ENCODE measurements at places on chromosomes 6 and 20. TPM values are rescaled to one million over a fixed set of nuclear protein-coding genes. Genes with fewer than 3 reads are reported as not detected.

- DNase-seq, result no peak
Measured at GRCh38 chr6:158972241-158973233, 27.5 kb downstream of the RSPH3 start.

GRCh38 chr6:152648105-152648504 is 10.9 kb upstream of the SYNE1 start:
- no peak for DNase-seq

- DNase-seq, result no peak
Measured at GRCh38 chr6:44682987-44683779, 295.7 kb downstream of the CDC5L start.

- DNase-seq, result peak; percentile 63
Measured at GRCh38 chr20:59010995-59011873, 4.2 kb upstream of the CTSZ start.

GRCh38 chr6:131532580-131533039 is 40.4 kb upstream of the ARG1 start:
- no peak for DNase-seq

DNA sequence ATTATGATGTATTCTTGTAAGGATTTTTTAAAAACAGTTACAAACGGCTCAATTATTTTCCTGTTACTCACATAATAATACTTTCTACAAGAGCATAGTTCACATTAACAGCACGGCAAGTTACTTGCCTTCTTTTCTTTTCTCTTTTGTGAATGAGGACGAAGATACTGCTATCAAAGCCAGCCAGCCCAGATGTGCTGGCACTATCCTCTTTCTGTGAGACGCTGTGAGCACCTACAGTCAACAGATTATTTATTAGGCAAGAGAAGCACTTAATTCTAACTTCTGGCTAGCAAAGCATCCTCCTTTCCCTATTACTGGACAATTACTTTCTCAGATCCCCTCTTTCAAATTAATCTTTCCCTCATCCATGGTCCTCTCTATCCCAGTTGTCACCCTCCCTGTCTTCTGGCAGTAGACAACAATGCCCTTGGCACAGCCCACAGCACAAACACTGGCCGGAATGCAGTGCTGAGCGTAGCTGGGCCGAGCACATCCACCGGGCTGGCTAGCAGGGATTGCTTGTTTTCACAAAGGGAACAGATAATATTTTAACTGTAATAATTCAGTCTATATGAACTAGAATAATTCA is 262.1 kb downstream of the FOXC1 start:
- peak; percentile 46 for DNase-seq

DNA sequence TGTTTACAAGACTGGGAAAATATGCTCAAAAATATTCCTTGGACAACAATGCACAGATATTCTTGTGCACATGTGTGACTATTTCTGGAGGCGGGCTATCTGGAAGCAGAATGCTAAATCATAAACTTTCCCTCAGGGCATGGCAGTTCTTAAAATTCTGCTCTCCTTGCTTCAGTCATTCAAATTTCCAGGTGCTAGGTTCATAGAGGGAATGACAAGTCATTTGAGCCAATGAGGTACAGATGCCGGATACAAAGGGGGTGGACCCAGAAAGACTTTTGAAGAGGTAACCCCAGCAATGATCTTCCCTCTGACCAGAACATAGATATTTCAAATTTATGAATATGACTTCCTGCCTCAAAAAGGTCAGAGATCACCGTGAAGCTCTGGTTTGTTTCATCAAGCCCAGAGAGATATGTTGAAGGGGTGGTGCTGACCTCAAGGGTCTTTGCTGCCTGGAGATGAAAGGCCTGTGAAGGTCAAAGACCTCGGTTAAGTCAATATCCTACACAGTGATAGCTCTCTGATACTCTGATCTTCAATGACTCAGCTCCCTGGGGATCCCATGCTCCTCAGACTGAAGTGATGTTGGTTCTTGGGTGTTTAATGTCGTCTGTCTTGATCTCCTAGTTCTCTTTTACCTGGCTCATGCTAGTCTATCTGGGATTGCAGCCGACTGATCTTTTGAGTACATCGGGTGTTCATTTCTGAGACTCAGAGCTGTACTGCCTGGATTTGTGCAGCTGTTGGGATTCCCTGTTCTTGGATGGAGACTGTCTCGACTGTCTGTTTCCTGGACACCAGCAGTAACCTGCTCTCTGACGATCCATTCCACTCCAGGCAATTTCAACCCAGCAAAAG is 47.5 kb upstream of the TSHZ2 start:
- DNase-seq, result no peak

- DNase-seq, result no peak
Measured at GRCh38 chr20:50152394-50153152, 950 bp downstream of the PEDS1 start.

DNA sequence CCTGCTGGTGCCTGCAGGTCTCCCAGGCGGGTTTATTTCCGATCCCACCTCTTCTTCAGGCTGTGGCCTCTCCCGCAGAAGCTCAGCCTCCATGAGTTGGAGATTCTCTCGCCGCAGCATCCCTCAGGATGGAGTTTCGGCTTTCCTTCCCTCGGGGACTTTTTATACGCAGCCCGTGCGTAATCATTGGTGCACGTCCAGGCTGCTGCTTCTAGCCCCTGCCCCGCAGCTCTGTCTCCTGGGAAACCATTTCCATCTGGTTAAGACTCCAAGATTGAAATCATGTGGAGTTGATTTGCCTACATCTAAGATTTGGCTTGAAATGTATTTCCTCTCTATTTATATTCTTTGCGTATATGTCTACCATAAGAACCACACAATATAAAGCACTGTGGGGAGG is 46.7 kb upstream of the CARMIL1 start:
- DNase-seq, result peak; percentile 23

DNA sequence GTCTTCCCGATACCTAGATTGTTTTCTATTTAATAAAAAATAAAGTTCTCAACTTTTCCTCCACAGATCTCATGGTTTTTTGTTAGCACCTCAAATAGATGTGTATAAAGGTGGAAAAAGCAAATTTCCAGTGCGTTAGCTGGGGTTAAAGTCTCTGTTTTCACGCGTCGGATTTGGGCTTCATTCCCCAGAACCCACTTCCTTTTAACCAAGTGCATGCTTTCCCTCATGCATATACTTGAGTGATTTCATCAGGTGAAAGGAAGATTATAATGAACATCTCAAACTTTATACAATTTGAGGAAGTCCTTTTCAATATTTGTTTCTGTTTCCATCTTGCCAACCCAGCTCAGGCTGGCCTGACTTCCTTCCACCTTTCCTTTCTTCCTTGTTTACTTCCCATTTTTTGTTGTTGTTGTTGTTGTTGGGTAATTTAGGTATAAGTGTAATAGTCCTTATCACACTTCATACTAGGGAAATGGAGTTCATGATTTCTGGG is 43.9 kb upstream of the GGTLC1 start:
- DNase-seq, result no peak

- DNase-seq, result peak; percentile 38
Measured at GRCh38 chr6:125747589-125748405, 1.6 kb upstream of the HEY2 start.

DNA sequence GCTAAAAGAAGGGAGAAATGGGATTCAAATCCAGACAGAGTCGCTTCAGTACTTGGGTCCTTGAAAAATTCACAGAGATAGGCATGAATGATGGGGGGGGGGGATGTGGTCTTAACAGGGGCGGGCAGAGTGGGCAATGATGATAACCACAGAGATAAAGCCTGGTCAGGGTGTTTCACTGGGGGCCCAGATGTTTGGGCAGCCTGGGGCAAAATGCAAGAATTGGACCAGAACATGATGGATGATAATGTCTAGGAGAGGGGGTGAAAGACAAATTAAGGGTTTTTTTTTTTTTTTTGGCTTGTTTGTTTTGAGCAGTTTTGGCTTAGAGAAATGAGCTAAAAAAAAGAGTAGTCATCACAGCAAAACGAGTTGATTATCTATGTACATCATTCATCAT is 57.4 kb downstream of the LAMP5 start:
- no peak for DNase-seq

DNA sequence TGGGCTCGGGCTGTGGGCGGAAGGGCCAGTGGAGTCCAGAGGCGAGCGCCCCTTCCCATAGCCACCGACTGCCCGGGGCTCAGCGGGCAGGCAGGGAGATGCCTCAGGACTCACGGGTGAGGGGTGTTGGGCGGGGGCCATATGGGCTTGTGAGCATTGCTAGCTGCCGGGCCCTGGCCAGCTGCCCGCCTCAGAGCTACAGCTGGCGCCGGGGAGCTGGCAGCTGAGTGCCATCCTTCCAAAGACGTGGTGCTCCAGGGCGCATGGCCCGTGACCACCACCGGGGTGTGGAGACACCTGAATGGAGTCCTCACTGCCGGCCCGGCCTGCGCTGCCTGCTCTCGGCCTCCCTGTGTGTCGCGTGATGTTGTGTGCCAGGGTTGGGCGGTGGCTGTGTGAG is 10.6 kb upstream of the RBBP8NL start:
- peak; percentile 49 for DNase-seq

DNA sequence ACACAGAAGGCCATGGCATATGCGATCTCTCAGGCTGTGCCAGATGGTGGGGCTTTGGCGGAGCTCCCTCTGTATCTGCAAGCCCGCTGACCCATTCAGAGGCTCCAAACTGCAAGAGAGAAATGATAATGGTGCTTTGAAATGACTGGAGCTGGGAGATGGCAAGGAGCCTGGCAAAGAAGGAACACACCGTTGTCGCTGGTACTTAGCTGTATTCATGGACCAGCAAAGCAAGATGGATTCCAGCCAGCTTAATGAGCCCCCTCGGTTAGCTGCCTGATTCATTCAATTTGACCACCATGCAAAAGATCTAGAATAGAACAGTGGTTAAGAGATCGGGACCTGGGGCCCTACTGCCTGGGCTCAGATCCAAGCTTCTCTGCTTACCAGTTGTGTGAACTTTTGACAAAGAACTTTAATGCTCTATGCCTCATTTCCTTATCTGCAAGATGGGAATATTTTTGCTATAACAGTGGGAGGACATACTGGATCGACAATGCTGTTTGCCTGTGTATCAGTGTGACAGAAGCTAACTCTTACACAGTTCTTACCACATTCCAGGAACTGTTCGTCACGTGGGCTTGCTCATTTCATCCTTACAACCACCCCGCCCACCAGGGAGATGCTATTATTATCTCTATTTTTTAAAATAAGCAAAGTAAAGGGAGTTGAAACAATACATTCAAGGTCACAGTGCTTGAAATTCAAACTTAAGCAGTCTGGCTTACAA is 317.8 kb upstream of the SULF2 start:
- DNase-seq, result no peak

DNA sequence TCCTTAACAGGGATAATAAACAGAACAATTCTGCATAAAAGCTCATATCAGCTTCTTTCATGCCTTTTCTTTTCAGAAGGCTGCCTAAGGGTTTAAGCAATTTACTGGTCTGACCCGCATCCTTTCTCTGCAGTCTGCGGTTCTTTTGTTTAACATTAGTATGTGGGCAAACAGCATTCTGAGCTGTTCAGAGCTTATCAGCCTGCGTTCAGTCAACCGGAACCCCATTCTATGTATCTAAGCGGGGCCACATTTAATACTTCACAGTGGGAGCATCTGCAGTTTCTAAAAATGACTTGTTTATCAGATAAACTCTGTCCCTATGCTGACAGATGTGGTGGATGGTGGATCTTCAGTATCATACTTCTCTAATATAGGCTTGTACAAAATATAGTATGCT is 758.9 kb upstream of the MMS22L start:
- DNase-seq, result no peak

DNA sequence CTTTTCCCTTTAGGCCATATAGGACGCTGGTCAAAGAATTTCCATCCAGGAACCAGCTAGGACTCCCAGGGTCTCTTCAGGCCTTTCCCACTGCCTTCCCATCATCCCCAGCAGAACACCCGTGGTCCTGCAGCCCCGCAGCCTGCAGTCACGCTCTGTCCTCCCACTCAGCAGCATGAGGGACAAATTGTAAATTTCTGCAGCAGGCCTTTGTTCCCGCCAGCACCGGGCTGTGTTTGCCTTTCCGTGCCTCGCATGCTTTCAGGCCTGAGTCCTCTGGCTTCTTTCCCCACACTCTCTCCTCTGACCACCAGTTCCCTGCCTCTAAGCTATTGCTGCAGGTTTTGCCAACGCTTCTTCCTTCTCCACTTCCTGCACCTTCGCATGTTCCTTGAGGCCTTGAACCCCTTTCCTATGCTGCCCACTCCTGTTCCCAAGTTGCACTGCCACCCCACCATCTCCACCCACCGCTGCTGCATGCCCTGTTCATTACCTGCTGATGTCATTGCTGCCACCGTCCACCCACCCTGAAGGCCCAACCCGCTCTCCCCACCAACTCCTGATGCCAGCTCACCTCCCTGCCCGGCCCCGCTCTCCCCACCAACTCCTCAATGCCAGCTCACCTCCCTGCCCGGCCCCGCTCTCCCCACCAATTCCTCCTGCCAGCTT is 49.8 kb downstream of the RNASET2 start:
- no peak for DNase-seq

DNA sequence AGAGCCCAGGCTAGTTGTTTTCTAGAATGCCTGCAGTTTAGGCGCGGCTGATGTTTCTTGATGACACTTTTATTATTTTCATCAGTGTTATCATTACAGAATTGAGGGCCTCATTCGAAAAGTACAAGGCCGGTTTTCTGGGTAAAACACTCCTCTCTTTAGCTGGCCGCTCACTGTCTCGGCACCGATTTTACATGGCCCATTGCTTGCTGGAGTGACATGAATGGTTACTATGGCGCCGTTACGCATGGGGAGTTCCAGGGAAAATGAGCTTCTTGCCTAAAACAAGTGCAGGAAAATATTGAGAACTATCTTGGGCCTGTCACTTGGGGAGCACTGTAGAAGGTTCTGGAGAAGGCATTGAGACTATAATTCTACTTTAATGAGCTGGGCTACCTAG is 317.8 kb downstream of the CDH4 start:
- DNase-seq, result no peak

- DNase-seq, result no peak
Measured at GRCh38 chr20:52614051-52614863, 357.9 kb upstream of the TSHZ2 start.

GRCh38 chr6:34490390-34491090 is 24.7 kb downstream of the PACSIN1 start:
- no peak for DNase-seq

DNA sequence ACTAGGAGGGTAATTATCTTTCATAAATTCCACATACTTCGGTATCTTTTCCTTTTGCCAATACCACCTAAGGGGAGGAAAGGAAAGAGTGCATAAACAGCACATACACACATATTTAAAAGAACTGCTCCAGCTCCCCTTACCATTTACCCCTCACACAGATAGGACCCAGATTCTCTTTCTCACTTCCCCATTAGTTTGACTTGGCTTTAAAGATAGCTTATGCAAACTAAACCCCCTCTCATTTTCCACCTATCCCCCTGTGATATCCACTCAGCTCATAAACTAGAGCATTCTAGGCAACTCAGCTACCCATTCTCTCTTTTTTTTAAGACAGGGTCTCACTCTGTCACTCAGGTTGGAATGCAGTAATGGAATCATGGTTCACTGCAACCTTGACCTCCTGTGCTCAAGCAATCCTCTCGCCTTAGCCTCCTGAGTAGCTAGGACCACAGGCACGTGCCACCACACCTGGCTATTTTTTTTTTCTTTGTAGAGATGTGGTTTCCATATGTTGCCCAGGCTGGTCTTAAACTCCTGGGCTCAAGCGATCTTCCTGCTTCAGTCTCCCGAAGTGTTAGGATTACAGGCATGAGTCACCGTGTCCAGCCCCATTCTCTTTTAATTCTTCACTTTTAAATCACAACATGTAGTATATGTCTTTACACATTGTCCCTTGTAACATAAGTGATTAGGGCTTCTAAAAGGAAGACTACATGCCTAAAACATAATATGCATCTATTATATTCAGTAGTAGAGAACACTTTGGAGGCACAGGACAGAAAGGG is 4.0 kb downstream of the FUCA2 start:
- DNase-seq, result no peak

WFDC10B gene
- not detected for total RNA-seq

MRPL2 gene
- 76.3 TPM for total RNA-seq

GNAS-AS1 gene
- 0.80 TPM for total RNA-seq

SNAI1 gene
- 2.7 TPM for total RNA-seq

MUCL3 gene
- not detected for total RNA-seq

MAN1A1 gene
- total RNA-seq, result 30.3 TPM

FAM209B gene
- not detected for total RNA-seq
